ENCODE measurements at places on chromosomes 3 and 15. TPM values are rescaled to one million over a fixed set of nuclear protein-coding genes. Genes with fewer than 3 reads are reported as not detected.

CAMP gene
- not detected for total RNA-seq

CNTN3 gene
- total RNA-seq, result 3.7 TPM

GOLGA8G gene
- not detected for total RNA-seq

CYP1A2 gene
- total RNA-seq, result not detected

PPM1L gene
- total RNA-seq, result 12.8 TPM

FETUB gene
- total RNA-seq, result not detected

CCR5 gene
- total RNA-seq, result 0.96 TPM

Measured in breast epithelium (tissue), 4 donors.